NCI-H2081 (cell line): ENCODE measurements at places on chromosomes 11 and 22.

GRCh38 chr11:56932572-56933220, 56.0 kb upstream of the OR5AK2 start:
- no peak for DNase-seq

GRCh38 chr11:65613091-65613928, 711 bp downstream of the MAP3K11 start:
- DNase-seq = no peak

GRCh38 chr11:41486424-41486823, 27.0 kb upstream of the LRRC4C start:
- no peak for DNase-seq

GRCh38 chr22:30320021-30320556, 6.7 kb downstream of the TBC1D10A start:
- DNase-seq = no peak

- no peak for DNase-seq
These were observed 119.8 kb downstream of the ST3GAL4 start for GRCh38 chr11:126475014-126475991.

DNA sequence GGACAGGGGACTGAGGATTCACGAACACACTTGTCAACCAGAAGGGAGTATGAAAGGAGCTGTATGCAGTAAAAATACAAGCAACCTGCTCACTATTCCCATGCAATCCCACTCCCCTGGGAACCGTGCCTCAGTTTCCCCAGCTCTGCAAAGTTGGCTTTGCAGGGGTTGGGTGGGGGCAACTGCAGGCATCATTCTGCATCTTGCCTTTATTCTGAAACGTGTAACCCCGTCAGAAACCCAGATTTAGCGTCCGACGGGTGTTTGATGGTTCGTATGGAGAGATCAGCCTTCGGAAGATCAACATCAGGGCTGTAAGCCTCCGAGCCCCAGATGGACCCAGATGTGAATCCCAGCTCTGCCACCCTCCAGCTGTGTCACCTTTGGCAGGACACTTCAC, 3.6 kb downstream of the CYTH4 start:
- DNase-seq = no peak
